Fibroblast of the aortic adventitia (primary cell): ENCODE measurements at places on chromosomes 6 and 20.

DNA sequence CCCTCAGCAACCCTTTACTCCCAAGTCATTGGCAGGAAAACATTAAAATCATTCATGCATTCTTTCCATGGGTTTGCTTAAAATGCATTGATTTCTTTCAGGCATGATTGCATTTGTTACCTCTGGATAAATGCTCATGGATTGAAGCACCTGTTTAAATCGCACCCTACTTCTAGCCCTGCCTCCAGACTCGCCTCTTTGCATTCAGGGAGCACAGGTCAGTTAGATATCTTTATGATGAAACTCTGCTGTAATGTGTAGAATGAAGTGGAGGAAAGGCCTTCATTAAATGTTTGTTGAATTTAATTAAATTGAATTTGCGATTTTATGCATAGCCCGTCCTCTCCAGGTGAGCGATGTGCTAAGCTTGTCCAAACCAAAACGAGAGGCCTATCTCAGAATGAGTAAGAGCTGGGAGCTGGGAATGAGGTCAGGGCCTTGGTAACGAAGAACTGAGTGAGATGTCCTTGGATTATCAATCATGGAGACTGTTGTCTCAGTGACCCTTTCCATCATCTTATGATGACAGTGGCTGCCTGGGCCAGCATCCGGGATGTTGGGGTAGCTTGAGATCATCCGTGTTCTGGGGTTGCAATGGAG, 210.1 kb downstream of the SYNDIG1 start:
- no peak for DNase-seq

- no peak for DNase-seq
These were observed 12.6 kb downstream of the HSPA12B start for GRCh38 chr20:3744806-3745685.

GRCh38 chr6:134049586-134049985, 2.8 kb downstream of the SLC2A12 start:
- no peak for DNase-seq

DNA sequence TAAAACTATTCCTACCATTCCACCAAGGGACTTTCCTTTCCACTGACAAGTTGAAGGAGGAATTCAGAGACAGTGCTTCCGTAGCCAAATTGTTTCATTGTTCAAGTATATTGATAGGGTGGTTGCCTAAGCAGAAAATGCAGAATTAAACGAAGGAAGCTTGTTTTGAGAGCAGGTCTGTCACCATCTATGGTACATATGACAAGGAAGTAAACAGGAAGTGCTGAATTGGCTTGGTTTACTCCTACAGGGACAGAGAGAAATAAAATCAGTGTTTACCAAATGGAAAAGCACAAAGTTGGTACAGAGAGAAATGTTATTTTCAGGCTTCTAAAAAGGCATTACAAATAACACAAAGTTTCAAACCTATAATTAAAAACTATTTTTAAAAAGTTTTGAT, 421.8 kb downstream of the CDC5L start:
- no peak for DNase-seq

DNA sequence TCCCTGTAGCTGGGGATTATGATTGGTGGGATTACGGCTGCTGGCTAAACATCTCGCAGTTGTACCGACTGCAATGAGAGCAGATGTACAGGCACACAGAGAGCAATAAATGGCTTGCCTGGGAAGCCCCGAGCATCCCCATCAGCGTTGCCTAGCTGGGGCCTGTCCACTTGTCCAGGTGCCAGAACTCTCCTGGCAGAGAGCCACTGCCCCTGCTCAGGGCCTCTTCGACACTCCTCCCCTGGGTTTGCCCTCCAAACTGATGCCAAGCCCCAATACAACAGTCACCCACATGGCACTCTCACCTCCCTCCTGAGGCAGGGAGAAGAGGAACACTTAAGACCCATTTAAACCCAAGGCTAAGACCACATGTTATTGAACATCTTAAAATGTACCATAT, 715.1 kb downstream of the PTPRT start:
- DNase-seq: no peak

- peak; percentile 95 for DNase-seq
These were observed 11.5 kb downstream of the PMEPA1 start for GRCh38 chr20:57698116-57698866.

DNA sequence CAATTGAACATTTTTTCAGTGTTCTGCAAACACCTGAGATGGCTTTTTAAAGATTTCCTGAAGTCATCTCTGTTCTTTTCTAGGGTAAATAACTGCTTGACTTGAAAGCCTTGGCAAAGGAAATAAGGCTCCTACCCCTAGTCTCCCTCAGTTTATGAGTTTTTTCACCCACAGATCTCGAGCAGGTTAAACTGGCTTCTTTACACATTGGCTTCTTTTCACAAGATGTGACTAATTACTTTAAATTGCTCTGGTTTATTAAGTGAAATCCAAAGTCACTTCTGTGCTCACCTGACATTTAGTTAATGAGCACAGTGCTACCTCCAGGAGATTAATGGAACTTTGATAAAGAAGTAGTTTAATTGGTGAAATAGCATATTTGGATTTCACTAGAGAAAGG, 33.2 kb downstream of the SOX4 start:
- no peak for DNase-seq

- DNase-seq: no peak
These were observed 3.3 kb downstream of the ARHGAP40 start for GRCh38 chr20:38604873-38605303.

GRCh38 chr6:158476389-158476788, 83.5 kb upstream of the TMEM181 start:
- no peak for DNase-seq

DNA sequence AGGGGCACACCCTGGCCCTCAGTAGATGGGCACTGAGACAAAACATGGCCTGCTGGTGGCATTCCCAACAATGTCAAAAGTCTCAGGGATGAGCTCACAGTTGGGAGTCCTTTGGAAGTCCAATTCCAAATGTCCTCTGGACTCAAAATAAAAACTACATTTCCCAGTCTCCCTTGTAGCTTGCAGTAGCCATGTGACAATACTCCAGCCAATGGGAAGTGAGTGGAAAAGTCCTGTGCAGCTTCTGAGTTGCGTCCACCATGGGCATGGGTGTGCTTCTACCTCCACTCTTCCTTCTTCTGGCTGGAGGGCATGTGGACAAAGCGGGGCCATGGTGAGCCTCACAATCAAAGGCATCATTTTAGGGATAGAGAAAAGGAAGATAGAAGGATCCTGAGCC, 5.8 kb upstream of the ADAM33 start:
- DNase-seq: peak; percentile 80

- DNase-seq: no peak
These were observed 146.4 kb downstream of the AKAP7 start for GRCh38 chr6:131281471-131282270.

- DNase-seq: peak; percentile 97
These were observed 28.1 kb downstream of the SNRNP48 start for GRCh38 chr6:7617801-7618764.

- no peak for DNase-seq
These were observed 40.7 kb downstream of the BFSP1 start for GRCh38 chr20:17490501-17490900.

- peak; percentile 90 for DNase-seq
These were observed 82.4 kb downstream of the RTN4IP1 start for GRCh38 chr6:106546691-106547414.

- no peak for DNase-seq
These were observed 337.6 kb upstream of the HSF2 start for GRCh38 chr6:122061855-122062254.

DNA sequence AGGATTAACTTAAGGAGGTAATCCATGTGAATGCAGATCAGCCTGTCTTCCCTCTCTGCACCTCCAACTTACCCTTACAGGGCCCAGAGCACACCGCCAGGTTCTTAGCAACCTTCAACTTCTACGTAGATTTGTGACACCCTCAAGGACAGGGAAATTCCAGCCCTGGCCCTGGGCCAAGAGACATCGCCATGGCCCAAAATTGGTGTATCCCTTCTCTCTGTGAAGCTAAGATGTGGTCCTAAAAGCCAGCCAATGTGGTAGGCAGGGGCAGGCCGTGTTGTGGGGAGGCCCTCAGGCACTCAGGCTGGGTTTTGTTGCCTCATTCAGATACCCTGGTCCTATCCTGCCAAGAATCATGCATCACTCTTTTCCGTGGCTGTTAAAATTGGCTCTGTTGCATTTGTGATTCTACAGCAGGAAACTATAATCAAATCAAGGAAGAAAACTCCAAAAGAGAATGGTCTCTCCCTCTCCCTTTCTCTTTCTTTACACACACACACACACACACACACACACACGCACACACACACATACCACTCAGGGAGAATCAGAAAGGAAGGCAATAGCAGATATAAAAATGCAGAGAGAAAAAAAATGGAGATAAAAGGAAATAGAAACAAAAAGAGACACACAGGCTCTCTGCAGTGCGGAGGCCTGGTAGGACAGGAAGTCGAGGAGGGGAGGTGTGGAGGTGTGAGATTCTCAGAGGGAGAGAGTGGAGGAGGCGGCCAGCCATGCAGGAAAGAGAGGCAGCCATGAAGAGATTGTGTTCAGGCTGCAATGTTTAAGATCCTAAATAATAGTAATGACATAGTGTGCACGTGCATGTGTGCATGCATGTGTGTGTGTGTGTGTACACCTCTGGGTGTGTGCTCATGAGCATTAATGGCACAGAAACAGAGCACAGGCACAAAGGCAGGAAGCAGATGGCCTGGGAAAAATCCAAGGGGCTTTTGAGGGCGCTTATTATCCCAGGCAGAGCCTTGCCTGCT, 201.8 kb upstream of the LRFN2 start:
- peak; percentile 42 for DNase-seq

DNA sequence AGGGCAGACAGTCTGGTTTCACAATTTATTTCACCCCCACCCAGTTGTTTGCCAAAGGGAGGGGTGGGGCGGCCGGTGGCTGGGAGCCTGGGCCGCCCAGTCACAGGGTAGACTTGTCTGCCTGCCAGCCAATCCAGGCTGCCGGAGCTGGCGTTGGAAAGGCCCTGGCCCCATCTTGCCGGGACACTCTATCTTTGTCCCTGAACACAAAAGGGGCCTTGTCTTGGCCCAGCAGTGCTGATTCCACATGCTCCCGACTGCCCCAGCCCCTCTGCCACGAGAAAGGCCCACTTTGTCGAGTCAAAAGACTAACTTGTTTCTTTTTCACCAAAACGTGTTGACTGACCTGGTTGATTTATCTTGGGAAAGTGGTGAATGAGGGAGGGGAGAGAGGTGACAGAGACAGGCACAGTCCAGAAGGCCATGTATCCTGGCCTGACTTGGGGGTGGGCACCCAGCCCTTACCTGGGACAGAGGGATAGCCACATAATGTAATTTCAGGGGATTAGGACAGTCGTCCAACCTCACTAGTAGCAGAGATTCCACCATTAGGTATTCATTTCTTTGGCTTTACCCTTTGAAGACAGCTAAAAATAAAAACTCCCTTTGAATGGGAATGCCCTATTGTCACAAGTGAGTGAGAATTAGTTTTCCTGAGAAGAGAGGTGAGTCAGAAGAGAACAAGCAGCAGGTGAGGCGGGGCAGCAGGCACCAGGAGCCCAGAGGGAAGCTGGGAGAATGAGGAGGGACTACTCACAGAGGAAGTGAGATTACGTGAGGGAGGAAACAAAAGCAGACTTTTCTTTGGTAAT, 67.0 kb upstream of the SIRPA start:
- peak; percentile 32 for DNase-seq

DNA sequence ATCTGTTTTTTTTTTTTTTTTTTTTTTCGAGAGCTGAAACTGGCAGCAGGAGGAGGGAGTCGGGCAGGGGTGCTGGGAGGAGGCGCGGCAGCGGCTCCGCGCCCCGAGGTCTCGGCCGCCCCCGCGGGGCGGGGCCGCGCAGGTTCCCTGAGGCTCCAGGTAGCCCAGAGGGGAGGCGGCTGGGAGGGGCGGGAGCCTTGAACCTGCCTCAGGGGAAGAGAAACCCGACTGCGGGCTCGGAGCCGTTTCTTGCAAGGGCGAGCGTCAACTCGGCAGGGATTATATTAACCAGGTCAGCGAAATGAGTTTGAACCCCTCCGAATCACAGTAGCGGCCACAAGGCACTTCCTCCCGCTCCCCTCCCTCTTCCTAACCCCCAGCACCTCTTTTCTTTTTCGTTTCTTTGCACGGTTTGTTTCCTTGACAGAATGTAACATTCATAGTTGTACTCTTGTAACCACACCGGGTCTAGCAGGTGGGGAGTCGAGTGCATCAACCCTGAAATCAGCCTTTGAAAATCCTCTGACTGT, 2.0 kb downstream of the MYB start:
- no peak for DNase-seq

DNA sequence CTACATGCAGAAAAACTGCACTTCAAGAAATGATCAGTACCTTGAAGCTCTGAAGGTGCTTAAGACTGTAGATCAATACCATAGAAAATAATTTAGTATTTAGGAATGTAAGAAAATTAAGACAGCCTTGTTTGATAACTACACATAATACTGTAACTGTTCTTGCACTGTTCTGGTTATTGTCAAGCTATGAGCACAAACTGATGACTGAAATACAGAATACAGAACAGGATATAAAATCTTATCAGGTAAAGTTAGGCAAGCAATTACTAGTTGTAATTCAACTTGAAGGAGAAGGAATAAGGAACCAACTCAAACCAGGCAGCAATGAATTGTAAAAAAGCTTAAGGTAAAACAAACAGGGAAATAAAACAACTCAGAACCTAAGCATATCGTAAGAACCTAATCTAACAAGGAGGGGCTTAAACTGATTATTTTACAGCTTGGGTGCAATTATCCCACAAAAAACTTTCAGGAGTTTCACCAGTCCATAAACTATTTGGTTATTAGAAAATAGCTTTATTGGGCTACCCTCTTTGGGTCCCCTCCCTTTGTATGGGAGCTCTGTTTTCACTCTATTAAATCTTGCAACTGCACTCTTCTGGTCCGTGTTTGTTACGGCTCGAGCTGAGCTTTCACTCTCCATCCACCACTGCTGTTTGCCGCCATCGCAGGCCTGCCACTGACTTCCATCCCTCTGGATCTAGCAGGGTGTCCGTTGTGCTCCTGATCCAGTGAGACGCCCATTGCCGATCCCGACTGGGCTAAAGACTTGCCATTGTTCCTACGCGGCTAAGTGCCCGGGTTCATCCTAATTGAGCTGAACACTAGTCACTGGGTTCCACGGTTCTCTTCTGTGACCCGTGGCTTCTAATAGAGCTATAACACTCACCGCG, 97.7 kb downstream of the ATG5 start:
- no peak for DNase-seq

- peak; percentile 82 for DNase-seq
These were observed 19.6 kb upstream of the FERMT1 start for GRCh38 chr20:6142348-6142993.

- DNase-seq: no peak
These were observed 256.2 kb upstream of the IRAK1BP1 start for GRCh38 chr6:78611102-78611620.

- DNase-seq: no peak
These were observed 116.6 kb downstream of the FOXC1 start for GRCh38 chr6:1726341-1726768.

- DNase-seq: no peak
These were observed 132.5 kb downstream of the PREX1 start for GRCh38 chr20:48695255-48695654.

GRCh38 chr6:41548098-41548840, 2.1 kb downstream of the FOXP4 start:
- no peak for DNase-seq

- peak; percentile 57 for DNase-seq
These were observed 108.6 kb downstream of the CHD6 start for GRCh38 chr20:41509316-41510200.
